ENCODE measurements at places on chromosomes 6 and 20.

- no peak for DNase-seq
These were observed 172.9 kb upstream of the SASH1 start for GRCh38 chr6:148169706-148170105.

DNA sequence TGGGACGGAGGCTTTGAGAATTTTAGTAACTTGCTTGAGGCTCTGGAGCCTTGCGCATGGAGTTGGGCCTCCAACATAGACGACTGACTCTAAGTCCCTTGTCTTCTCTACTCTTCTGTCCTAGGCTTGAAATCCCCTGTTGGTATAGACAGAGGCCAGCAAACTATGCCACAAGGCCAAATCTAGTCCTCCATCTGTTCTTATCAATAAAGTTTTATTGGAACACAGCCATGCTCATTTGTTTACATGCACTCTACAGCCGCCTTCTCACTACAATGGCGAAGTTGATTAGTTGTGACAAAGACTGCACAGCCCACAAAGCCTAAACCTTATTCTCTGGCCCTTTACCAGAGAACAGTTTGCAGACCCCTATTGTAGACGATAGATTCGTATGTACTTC lies 174.1 kb upstream of the ZFP64 start:
- no peak for DNase-seq

DNA sequence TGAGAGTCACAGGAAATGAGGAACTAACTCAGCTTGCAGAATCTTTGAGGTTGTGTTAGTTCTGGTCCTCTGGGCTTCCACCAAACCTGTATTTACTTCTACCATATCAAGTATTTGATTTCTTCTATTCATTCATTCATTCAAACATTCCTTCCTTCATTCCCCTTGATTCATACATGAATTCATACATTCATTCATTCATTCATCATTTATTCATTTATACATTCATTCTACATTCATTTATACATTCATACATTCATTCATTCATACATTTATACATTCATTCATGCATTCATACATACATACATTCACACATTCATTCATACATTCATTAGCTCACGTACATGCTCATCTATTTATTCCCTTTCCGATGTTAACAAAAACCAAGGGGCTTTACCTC lies 120.3 kb downstream of the BMP7 start:
- no peak for DNase-seq

- no peak for DNase-seq
These were observed 185.2 kb downstream of the MYLK4 start for GRCh38 chr6:2565499-2565898.

DNA sequence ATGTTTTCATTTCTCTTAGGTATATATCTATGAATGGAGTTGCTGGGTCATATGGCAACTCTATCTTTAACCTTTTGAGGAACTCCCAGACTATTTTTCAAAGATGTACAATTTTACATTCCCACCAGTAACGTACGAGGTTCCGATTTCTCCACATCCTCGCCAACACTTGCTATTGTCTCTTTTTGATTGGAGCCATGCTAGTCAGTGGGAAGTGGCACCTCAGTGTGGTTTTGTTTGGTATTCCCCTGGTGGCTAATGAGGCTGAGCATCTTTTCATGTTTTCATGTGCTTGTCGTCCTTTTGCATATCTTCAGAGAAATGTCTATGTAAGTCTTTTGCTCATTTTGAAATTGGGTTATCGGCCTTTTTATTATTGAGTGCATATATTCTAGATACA lies 178.6 kb upstream of the EXOC2 start:
- DNase-seq, result no peak

DNA sequence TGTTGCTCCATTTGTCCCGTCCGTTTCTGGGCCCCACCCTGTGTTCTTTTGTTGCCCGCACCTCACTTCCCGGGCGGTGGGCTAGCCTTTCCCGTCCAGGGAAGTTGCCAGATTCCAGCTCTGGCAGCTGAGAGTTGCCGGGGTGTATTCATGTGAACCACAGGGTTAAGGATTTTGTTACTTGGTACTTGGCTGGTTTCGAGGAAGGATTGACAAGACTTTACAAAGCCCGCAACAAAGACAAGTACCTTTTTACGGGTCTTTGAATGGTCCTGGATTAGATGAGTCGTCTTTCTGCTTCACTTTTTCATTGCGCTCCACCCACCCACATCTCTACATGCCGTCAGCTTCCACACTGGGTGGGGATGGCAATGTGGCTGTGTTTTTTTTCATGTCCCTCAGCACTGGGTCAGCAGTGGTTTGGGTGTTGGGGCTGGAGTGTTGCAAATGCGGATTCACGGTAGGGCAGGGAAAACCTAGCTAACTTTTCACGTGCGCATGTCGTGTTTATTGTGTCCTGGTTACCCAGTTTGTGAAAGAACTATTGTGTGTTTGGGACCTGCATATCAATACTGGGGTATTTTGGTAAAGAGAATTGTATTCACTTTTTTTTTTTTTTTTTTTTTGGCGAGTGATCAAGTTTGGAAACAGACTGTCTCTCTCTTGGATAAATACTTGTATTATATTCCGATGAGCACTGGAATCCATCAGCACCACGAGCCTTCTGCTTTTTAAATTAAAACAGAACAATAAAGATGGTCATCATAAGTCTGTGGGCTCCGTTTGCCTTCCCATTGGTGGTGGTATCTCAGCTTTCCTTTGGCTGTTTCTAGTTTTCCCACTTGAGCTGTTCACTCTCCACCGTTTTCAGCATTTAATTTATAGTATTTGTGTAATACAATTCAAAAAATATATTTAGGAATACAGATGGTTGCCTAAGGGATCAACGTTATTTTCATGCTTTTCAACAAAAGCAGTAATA lies 1.2 kb downstream of the DUSP22 start:
- no peak for DNase-seq

- peak; percentile 59 for DNase-seq
These were observed 67.4 kb upstream of the XRN2 start for GRCh38 chr20:21235484-21236445.

DNA sequence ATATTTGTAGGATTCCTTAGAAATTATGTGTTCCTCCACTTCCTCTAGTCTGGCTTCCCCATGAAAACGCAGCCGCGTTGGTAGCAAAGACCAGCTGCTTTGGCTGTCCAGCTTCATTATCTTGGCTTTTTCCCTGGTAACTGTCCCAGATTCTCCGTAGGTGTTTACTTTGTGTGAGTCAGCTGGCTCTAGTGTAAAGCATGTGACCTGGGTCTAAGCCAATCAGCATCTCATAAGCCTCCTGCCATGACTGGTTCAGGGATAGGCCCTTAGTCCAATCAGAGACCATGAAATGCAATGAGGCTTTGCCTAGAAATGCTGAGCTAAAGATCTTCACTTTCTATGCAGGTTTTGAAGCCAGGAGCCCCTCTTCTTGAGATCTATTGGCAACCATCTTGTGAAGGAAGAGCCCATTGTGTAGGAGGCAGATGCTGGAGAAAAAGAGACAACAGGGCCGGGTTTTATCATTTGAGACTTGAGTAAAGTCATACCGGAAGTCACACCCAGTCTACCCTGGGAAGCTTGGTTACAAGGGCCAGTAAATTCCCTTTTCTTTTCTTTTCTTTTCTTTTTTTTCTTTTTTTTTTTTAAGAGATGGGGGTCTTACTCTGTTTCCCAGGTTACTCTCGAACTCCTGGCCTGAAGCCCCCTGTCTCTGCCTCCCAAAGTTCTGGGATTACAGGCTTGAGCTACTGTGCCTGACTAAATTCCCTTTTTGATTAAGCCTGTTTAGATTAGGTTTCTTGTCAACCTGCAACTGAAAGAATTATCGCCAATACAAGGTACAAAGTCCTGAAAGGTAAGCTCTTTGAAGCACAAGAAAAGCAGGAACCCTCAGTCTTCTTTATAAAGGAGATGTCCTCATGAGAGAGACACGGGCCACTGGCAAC lies 256.5 kb upstream of the RREB1 start:
- DNase-seq, result no peak

Measured in effector memory CD8-positive, alpha-beta T cell (primary cell).